NCI-H1105 (cell line): ENCODE measurements at places on chromosomes 7 and 10.

DNA sequence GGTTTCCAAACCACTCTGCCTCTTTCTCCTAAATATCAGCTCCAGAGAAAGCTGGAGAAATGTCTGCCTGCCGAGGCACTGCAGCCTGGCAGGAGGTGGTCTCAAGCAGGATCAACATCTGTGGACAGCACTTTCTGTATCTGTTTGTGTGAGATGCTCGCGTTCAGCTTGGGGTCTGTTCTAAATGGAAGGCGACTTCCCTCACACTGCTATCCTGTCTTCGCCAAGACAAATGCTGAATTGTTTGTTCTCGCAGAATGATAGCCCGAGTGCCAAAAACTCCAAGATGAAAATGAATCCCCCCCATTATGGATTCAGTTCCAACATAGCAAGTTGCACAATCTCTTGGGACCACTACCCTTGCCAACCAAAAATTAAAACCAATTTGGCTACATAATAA lies 72.2 kb upstream of the PALS2 start:
- DNase-seq = no peak

- DNase-seq = no peak
Observed at GRCh38 chr7:27377988-27378387, 135.4 kb downstream of the EVX1 start.

DNA sequence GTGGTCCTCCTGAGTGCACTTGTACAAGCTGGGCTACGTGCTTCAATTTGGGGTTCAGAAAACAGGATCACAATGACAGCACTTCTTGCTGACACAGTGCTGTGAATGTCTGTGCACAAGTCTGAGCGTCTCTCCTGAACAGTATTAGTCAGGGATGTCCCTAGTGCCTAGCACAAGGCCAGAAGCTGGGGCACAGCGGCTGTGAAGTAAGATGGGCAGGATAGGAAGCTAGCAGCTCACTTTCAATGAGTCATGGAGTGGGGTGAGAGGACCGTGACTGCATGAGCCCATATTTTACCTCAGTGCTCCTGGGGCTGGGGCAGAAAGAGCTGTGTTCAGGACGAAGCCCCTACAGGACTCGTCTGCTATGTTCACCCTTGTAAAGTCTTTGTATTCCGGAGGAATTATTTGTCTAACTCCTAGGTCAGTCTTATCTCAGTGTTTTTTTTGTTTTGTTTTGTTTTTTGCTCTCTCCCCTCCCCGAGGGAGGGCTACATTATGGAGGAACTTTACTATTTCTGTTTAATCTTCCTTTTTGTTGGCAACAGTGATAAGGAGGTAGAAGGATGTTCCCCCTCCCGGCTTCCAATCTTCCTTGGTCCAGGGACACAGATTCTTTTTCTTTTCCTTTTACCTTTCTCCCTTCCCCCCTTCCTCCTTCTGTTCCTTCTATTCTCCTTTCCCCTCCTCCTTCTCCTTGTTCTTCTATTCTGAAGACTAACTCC lies 2.8 kb upstream of the LRMDA start:
- no peak for DNase-seq

GRCh38 chr7:101891936-101892640 lies 74.7 kb downstream of the CUX1 start:
- DNase-seq = no peak

DNA sequence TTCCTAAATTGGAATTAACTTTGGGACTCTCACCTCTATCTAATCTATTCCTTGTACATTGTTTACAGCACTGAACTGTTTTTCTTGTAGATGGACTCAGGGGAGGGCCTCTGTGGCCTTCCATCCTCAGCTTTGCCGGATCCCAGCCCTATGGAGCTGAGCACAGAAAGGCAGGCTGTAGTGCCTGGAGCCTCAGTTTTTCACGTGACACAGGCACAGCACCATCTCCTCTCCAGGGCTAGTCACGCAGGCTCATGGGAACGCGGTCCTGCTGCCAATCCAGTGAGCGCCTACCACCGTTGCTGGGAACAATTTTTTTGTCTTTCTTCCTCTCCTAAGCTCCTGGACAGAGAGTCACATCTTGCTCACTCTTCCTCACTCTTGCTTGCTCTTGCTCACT lies 75.6 kb upstream of the DDC start:
- DNase-seq = no peak

GRCh38 chr10:128710798-128711183 lies 584.6 kb upstream of the MKI67 start:
- DNase-seq = no peak
